ENCODE measurements at places on chromosomes 4 and X. TPM values are rescaled to one million over a fixed set of nuclear protein-coding genes. Genes with fewer than 3 reads are reported as not detected.

UGT2B15 gene
- not detected for polyA plus RNA-seq

CTPS2 gene
- polyA plus RNA-seq: 4.7 TPM

MAGEA8 gene
- not detected for polyA plus RNA-seq

CYSLTR1 gene
- polyA plus RNA-seq: 26.9 TPM

TFE3 gene
- 3.0 TPM for polyA plus RNA-seq

DNA sequence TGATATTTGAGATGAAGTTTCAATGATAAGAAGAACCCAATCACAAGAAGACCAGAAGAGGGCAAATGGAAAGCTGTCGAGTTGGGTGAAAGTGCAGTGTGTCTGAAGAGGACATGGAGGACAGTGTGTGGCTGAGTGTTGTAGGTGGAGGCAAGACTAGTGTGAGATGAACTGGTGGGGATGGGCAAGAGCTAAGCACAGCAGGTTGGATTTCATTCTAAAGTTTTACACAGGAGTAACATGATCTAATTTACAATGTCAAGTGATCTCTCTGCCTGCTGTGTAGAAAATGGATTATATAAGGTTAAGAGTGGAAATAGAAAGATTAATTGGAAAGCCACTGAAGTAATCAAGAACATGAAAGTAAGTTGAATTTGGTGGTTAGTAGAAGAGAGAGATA lies 208.6 kb upstream of the ETNPPL start:
- no peaks in the 10 kb centered on the region for H3K27me3 ChIP-seq
- DNase-seq: no peak
- H3K4me3 ChIP-seq: no peak overlapping the region
- no peak overlapping the region for H3K27ac ChIP-seq
- H3K36me3 ChIP-seq: no peaks in the 10 kb centered on the region

GRCh38 chr4:82787342-82787741 lies 11.3 kb downstream of the SCD5 start:
- no peaks in the 10 kb centered on the region for H3K4me1 ChIP-seq
- H3K27me3 ChIP-seq: no peaks in the 10 kb centered on the region
- no peak overlapping the region for H3K4me3 ChIP-seq
- H3K36me3 ChIP-seq: no peaks in the 10 kb centered on the region
- DNase-seq: no peak
- H3K27ac ChIP-seq: no peak overlapping the region

DNA sequence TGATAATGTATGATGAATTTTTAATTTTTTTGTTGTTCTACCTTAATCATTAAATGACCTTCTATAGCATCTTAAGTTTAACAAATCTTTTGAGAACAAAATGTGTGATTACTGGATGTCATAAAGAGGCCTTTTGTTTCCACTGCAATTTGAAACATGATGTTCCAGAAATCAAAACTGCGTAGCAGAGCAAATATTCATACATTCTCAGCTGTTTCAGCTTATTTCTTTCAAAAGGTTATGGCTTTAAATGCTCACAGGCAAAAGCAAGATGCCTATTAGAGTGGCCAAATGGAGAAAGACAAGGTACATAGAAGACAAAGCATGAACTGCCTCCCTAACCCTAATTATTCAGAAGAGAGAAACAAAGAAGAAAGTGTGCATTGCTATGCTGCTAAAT lies 233.0 kb upstream of the SLC7A11 start:
- H3K36me3 ChIP-seq: no peaks in the 10 kb centered on the region
- no peaks in the 10 kb centered on the region for H3K27me3 ChIP-seq
- no peak overlapping the region for H3K27ac ChIP-seq
- no peaks in the 10 kb centered on the region for H3K4me1 ChIP-seq
- no peak for DNase-seq

DNA sequence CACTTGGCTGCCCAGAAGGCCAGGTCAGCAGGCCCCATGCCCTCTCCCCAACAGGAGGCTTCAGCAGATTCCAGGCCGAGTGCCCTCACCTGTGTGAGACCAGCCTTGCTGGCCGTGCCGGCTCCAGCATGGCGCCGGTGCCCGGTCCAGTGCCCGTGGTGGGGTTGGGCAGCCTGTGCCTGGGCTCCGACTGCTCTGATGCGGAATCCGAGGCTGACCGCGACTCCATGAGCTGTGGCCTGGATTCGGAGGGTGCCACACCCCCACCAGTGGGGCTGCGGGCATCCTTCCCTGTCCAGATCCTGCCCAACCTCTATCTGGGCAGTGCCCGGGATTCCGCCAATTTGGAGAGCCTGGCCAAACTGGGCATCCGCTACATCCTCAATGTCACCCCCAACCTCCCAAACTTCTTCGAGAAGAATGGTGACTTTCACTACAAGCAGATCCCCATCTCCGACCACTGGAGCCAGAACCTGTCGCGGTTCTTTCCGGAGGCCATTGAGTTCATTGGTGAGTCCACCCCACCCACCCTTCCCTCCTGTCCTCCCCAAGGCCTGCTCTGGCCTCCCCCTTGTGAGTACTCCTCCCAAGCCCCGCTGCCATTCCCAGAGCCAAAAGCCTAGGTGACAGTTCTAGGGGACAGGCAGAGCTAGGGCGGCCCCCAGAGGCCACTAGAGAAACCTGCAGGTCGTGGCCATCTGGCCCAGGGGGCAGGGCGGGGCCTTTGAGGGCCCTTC lies 2.3 kb downstream of the DUSP9 start:
- H3K4me3 ChIP-seq: no peak overlapping the region
- H3K36me3 ChIP-seq: no peaks in the 10 kb centered on the region
- DNase-seq: peak; percentile 43
- peaks cover 3% of the 10 kb centered on the region for H3K27me3 ChIP-seq

DNA sequence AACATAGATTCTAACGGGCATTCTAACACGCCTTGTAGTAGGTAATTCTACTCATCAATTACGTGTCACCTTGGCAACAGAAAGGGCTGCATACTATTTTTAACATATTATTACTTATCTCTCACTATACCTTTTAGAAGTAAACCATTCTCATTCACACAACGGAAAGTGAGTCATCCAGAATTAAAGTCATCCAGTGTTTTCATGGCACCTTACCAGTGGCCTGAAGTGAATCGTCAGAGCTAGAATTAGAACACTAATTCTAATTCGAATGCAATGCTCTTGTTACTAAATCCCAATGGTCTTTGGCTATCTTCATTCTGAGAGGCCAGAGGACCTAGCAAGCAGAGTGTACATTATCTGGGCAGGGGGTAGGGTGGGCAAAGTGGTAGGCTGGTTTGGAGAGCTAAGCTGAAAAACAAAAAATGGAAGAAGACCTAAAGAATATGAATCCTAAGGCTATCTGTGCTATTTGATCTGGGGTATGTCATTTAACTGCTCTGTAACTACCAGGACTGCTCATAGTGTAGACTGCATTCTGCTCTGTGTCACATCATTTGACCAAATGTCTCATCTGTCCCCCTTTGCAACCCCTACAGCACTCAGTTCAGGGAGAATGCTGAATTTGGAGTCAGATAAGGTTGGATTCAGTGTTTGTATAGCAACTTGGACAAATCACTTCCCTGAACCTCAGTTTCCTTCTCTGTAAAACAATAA lies 96.5 kb downstream of the HDAC8 start:
- no peaks in the 10 kb centered on the region for H3K36me3 ChIP-seq
- H3K4me3 ChIP-seq: no peak overlapping the region
- no peak for DNase-seq
- no peaks in the 10 kb centered on the region for H3K4me1 ChIP-seq
- H3K27me3 ChIP-seq: no peaks in the 10 kb centered on the region
- H3K27ac ChIP-seq: no peak overlapping the region

- peak overlapping the region; percentile 30 for H3K4me3 ChIP-seq
- DNase-seq: peak; percentile 83
- H3K4me1 ChIP-seq: peaks cover 54% of the 10 kb centered on the region
- H3K36me3 ChIP-seq: peaks cover 7% of the 10 kb centered on the region
- peak overlapping the region; percentile 3 for H3K27ac ChIP-seq
Measured at GRCh38 chr4:3201718-3202702, 46.9 kb upstream of the MSANTD1 start.

DNA sequence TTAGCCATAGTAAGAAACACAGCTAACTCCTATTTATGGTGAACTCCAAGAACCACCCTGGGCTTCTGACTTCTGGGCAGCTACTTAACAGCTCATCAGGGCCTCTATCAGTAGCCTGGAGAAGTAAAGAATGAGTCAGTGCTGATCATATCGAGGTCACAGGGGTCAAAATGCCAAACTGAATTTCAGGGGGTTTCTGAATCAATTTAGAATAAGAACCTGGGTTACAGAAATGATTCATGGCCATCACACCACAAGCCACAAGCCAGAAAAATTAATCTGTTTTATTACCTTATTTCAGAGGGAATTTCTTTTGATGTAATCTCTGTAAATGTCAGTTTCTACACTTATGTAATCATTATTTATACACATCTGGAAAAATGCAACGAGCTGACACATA lies 64.4 kb downstream of the CHST7 start:
- H3K27me3 ChIP-seq: no peaks in the 10 kb centered on the region
- no peak overlapping the region for H3K4me3 ChIP-seq
- no peak overlapping the region for H3K27ac ChIP-seq
- H3K36me3 ChIP-seq: no peaks in the 10 kb centered on the region

DNA sequence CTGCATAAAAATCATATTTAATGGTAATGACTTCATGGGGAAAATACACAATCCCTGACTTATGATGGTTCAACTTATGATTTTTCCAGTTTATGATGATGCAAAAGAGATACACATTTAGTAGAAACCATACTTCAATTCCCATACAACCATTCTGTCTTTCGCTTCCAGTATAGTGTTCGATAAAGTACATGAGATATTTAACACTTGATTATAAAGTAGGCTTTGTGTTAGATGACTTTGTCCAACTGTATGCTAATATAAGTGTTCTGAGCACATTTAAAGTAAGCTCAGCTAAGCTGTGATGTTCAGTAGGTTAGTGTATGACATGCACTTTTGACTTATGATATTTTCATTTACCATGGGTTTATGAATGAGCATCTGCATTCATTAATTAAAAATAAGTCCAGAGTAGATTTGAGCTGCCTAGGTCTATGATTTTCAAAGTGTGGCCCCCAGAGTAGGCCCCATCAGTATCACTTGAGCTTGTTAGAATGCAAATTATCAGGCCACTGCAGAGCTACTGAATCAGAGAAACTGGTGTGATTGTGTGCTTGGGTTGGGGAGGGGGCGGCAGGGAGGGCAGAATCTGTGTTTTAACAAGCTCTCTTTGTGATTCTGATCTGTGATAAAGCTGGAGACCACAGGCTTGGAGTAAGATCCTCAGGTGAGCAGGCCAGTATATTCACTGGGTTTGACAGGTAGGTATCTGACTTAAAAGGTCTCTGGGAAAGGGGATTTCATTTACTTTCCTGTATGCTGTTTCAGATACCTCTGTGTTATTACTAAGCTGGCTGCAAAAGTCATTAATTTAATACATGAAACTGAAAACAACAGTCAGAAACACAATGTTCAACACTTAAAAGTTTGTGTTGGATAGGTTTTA lies 8.4 kb downstream of the ATP10D start:
- no peaks in the 10 kb centered on the region for H3K36me3 ChIP-seq
- no peaks in the 10 kb centered on the region for H3K27me3 ChIP-seq
- no peak overlapping the region for H3K4me3 ChIP-seq
- no peak for DNase-seq

DNA sequence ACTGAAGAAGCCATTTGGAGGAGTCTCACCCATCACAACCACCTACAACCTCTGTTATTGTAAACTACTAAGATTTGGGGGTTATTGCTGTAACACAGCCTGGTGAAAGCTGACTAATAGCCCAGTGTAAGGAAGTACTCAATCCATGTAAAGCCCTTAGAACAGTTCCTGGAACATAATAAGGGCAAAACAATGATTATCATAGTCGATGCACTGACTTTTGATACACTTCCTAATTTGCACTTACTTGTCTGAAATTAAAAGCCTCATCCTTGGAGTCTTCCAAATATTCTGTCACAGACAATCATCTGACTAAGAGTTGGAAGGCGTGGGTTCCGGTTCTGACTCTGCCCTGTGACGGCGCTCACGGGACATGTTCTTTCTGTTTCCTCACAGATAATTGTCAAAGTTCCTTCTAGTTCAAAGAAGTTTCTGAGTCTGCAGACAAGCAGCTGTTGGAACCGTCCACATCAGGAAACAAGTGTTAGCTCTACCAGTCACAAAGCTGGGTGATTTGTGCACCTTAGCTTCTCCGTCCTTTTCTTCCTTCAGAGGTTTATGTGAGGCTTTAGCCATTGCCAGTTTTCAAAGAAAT lies 33.4 kb upstream of the RASGEF1B start:
- H3K36me3 ChIP-seq: no peaks in the 10 kb centered on the region

DNA sequence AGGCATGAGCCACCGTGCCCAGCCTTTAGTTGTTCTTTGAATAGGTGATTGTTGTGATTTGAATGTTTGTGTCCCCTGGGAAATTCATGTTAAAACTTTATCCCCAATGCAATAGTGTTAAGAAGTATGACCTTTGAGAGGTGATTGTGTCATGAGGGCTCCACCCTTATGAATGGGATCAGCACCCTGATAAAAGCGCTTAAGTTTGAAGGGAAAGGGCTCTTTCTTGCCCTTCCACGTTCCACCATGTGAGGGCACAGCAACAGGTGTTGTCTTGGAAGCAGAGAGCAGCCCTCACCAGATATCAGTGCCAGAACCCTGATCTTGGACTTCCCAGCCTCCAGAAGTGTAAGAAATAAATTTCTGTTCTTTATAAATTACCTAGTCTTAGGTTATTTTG lies 33.7 kb upstream of the RP2 start:
- no peak overlapping the region for H3K4me3 ChIP-seq
- H3K36me3 ChIP-seq: no peaks in the 10 kb centered on the region
- no peak overlapping the region for H3K27ac ChIP-seq
- no peaks in the 10 kb centered on the region for H3K27me3 ChIP-seq
- no peak for DNase-seq

GRCh38 chrX:151852294-151852693 lies 60.4 kb upstream of the MAGEA4 start:
- H3K27ac ChIP-seq: no peak overlapping the region
- no peaks in the 10 kb centered on the region for H3K27me3 ChIP-seq
- DNase-seq: no peak
- no peak overlapping the region for H3K4me3 ChIP-seq
- no peaks in the 10 kb centered on the region for H3K36me3 ChIP-seq

DNA sequence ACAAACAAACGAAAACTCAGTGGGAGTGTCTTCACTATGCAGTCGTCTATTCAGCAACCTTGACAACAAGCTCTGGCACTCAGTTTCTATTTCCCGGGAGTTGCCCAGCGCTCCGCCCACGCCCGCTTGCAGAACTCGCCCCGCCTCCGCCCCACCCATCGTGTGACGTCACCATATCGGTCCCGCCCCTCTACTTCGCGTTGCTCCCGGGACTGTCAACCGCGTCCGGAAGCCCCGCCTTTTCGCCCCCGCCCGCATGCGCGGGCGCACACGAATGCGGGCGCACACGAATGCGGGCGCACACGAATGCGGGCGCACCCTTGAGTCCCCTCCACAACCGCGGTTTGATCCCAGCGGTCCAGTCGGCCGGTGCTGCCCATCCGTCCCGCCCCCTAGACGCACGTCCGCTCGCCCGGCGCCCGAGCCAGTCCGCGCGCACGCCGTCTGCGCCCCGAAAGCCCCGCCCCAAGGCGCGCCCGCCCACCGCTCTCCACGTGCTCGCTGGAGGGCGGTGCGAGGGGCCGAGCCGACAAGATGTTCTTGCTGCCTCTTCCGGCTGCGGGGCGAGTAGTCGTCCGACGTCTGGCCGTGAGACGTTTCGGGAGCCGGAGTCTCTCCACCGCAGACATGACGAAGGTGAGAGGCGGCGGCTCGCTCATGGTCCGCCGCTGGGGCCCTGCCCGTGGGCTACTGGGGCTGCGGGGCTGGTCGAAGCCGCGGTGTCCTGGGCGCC lies at the start of gene LAP3:
TSS of gene LAP3 (plus strand) at position 267 of the 733 bp plus-strand sequence. CDS start at position 535, 268 bp downstream.
- peak within 1 kb of the TSS; percentile 97 for H3K4me3 ChIP-seq
- H3K27ac ChIP-seq: peak within 1 kb of the TSS; percentile 91
- H3K36me3 ChIP-seq: peaks cover 9% of the 10 kb centered on the region
